ENCODE measurements at places on chromosomes 7 and 10. TPM values are rescaled to one million over a fixed set of nuclear protein-coding genes. Genes with fewer than 3 reads are reported as not detected.

DNA sequence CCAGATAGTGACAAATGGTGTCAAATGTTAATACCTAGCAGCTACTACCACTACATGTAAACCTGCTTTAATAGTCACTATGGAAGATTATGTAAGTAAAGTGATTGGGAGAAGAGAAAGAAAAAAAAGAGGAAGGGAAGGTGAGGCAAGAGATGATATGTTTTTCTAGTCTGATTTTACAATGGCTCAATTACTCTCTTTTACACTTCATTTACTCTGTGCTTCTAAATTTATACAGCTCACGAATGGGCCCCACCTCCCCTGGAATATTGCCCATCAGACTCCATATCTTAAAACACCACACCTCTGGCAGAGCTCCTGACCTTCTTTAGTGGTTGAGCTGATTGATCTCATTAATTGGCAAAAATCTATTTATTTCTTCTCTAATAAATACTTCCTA lies 28.0 kb upstream of the IKZF1 start:
- DNase-seq = no peak

DNA sequence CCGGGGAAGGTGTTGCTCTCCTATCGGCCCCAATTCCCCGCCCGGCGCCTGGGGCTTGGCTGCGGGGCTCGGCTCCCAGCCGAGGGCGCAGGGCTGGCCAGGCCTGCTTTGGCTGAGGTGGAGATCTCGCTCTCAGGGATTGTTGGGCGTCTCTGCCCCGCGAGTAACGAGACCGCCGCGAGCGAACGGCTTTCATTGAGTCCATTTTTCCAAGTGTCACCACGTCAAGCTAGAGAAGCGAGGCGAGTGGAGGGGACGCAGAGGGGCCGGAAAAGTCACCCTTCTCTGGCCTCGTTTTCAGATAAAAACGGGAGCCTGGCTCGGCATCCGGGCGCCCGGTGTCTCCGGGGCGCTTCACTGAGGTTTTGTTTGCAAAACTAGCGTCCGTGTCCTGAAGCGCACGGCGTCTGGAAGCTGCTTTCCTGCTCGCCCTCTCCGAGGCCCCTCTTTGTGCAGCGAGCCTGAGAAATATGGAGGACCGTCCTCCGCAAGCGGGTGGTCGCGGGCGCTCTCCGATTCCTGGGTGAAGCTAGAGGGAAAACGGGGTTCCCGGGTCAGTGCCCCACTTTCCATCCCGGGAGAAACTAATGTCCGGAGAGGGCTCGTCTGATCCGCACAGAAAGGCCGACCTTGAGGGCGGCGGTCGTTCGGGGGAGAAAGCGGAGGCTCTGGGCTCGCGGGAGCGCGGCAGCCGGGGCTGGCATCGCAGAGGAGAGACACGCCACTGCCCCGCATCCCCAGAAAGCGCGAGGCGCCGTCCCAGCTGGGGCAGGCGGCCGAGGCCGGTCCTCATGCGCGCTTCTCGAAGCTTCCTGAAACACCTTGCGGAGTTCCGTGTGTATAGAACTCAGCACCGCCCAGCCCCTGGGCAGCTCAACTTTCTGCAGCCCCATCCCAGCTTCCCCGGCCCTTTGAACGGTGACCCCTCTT lies 3.5 kb upstream of the EN2 start:
- no peak for DNase-seq

DNA sequence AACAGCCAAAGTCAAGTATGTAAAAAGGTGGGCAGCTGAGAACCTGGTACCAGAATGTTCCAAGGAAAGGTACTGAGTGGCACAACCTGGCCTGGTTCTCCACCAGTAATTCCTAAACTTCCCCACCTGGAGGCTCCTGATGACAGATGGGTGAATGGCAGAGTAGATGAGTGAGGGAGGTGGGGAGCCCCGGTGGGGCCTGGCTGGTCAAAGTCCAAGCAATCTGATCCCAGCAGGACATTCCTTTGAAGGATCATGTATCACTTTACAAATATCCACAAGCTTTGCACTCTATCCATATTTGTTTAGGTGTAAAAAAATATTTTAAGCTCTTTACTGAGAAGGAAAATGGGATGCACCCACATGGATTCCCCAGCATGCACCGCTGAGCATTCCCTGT lies 250.2 kb downstream of the DPP6 start:
- no peak for DNase-seq

GRCh38 chr7:27116962-27117886 lies 13.3 kb downstream of the HOXA4 start:
- DNase-seq = no peak

XRCC2 gene
- total RNA-seq = 0.37 TPM

NEUROD6 gene
- not detected for total RNA-seq

GRCh38 chr7:2138146-2138765 lies 94.5 kb downstream of the MAD1L1 start:
- no peak for DNase-seq

GRCh38 chr7:43869867-43870240 lies 537 bp upstream of the MRPS24 start:
- peak; percentile 51 for DNase-seq

- no peak for DNase-seq
These were observed 46.9 kb upstream of the STK17A start for GRCh38 chr7:43535810-43536585.

DNA sequence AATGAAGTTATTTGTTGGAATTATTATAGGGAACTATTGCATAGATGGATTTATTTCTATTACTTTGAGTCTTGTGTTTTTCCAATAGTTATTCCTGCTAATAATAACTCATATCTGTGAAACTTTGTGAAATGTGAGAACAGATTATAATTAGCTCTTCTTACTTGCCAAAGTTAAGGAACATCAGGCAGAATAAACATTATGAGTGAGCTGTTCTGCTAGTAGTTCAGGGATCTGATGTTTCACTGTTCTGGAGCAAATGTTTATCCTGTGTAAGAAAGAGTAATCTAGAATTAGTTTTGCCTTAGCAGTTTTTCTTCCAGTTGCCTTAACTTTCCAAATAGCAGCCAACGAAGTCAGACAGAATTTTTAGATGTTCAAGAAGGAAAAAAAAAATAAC lies 245.2 kb upstream of the PLXDC2 start:
- DNase-seq = no peak

DNA sequence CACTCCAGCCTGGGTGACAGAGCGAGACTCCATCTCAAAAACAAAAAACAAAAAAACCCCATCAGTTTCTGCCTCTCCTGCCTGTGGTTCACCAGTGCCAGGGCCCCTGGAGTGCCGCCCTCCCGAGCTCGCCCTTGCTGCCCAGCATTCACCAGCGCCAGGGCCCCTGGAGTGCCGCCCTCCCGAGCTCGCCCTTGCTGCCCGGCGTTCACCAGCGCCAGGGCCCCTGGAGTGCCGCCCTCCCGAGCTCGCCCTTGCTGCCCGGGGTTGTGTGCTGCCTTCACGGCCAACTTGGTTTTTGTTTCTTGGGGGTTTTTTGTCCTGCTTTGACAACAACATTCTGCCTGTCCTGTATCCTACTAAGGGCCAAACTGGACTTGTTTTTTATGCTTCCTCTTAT lies 13.2 kb upstream of the GET4 start:
- no peak for DNase-seq

BHLHA15 gene
- total RNA-seq = not detected

DNA sequence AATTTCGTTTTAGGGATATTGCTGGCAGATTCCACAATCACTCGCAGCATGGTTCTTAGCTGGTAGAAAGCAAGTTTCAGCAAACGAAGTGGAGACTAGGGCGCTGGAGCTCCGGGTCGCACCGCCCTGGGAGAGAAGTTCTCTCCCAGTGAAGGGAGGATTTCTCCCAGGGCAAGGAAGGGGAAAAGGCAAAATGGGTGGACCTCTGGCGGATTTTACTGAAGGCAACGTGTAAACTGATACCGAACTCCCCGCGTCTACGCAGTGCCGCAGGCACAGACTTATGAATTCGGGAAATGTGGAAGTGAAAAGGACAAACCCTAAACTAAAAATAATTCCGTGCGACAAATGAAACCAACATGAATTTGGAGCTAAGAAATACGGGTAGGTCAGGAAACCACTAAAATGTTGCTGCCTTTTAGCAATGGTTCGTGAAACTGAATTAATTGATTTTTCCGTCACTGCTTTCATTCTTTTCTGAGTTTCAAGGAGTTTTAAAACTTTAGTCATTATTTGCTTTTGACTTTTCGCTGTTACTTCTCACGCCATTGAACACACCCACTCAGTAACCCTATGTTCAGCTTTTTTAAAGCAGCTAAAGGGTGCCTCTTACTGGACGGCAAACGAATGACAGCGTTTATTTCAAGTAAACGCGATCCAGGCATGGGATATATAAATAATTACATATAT lies at the start of gene MYOF:
TSS of gene MYOF (minus strand) at position 190 of the 690 bp plus-strand sequence. CDS start at position 50, 140 bp downstream.
- DNase-seq = peak; percentile 69

All from uterus (tissue), 4 donors.